T1000 (cell line): ENCODE measurements at places on chromosomes 2 and 18.

GRCh38 chr18:25896178-25896780 lies 194.1 kb downstream of the SS18 start:
- DNase-seq: peak; percentile 10

GRCh38 chr18:46567196-46567595 lies 89.8 kb downstream of the LOXHD1 start:
- DNase-seq: no peak

DNA sequence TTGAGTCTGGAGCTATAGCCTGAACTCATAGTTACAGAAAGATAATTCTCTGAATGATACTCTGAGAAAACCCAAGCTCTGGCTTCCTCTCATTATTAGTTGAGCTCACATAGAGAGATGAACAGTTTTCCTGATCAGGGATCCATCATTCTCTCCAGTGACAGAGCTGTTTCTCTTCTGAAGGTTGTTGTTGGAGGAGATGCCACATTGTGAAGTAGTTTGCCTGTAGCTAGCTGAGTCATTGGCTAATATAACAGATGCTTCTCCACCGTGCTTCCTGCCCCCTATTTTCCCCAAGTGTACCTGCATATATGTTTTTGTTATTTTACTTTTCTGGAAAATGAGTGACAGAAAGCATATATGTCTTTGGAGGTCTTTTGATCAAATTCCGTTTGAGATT lies 64.6 kb downstream of the OSBPL6 start:
- DNase-seq: no peak

GRCh38 chr2:231672617-231673347 lies 35.5 kb upstream of the PTMA start:
- no peak for DNase-seq

DNA sequence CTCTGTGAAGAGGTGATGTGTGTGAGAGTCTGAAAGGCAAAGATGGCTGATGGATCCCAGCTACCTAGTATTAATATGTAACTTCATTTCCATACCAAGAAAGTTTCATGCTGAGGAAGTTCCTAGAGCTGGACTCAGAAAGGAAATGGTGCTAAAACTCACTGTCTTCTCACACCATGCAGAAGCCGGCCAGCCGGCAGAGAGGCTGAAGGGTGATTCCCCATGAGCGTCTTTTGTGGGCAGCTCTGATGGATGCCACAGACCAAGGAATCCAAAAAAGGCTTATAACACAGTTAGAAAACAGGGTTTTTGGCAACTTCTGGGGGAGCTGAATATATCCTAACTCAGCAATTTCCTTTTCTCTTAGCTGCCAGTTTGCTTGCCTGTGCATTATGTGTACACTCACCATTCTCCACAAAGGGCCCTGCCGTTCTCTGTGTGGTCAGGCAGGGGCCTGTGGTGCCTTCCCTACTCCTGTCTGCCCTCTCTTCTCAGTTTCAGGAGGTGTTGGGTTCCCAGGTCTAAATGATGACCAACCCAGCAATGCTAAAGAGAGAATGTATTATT lies 289.4 kb downstream of the MTX2 start:
- no peak for DNase-seq

DNA sequence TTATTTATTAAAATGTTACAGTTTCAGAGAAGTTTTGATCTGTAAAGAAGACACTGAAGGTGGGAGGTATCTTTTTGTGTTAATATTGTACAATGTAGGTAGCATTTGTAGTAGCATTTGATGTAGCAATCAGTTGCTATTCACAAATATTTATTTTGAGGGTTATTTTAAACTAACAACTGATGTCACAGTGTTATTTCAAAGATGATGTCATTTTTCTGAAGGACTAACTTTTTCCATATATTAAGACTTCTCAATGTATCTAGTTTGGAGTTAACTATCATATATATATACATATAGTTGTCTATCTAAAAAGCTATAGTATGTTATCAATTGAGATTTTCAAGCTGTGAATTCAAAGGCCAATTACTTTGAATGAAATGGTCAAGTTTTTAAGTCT lies 1003.3 kb downstream of the DSC3 start:
- DNase-seq: no peak

GRCh38 chr2:173991856-173992588 lies 26.8 kb upstream of the SP3 start:
- no peak for DNase-seq

DNA sequence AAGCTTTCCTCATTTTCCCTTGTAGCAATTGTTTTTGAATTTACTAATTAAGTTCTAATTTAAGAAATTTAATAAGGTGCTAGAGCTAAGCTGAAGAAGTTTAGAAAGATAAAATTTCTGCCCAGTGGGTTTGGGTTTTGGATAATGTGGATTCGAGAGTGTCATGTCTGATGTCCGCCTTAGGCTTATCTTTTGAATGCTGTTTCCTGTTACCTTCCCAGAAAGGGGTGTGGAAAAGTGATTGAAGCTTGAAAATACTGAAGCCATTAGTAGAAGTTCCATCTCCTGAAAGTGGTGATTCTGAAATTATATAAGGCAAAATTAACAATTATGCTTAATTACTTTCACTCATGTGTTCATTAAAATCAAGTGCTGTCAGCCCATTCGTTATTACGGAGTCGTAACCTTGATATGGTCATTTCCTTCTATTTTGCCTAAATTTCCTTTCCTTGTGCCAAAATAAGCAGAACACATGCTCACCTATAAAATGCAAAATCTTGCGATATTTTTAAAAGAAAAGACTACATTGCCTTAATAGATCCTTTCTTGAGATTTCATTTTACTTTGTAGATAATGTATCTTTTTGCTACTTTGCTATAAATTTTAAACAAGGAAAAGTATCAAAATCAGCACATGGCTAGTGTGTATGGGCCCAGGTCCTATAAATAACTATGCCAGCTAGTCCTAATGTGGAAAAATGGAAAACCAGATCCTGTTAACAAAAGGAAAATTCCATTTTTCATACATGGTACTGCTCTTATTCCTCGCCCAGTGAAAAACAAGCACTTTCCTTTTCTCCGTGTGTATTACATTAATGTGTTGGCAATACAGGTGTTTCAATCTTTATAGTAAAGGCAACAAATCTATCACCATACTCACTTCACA lies 97.3 kb downstream of the ICOS start:
- no peak for DNase-seq

DNA sequence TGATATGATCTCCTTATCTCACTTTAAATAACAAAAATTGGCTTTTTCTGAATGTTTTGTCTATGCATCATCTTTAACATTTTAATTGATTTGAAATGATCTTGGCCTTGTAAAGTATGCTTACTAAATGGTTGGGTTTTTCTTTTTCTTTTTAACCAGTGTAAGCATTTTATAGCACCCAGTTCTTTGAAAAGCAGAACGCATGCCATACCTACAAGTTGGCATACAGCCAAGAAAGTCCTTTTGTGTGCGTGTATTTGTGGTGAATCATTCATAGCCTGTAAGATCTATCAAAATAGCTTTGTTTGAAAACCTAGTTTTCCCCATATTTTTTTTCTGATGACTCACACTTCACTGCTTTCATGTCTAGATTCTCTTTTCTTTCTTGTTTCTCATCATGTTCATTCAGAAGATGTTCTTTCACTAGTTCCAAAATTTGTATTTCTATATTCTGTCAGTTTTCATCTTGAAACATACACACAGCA lies 4.1 kb upstream of the VRK2 start:
- DNase-seq: peak; percentile 53

DNA sequence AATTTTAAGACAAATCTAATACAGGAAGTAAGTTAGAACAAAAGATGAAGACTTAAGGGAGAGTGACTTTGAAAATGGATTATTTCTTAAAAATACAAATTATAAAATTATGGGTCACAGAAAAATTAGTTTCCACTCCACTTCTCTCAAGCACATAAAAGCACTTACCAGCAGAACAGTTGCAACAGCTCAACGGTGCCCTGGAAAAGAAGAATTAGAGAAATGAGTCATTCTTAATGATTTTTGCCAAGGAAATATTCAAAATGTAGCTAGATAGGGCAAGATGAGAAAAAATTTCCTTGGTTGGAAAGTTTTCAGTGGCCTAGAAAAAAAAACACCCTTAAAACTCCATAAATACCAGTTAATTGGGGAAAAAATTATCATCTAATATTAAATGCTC lies 2185.6 kb upstream of the CELF4 start:
- no peak for DNase-seq
